Fibroblast of skin of right biceps (primary cell): ENCODE measurements at places on chromosomes 4 and X.
A peak's percentile ranks its signal among the peaks of the same experiment; 100 is the strongest.

DNA sequence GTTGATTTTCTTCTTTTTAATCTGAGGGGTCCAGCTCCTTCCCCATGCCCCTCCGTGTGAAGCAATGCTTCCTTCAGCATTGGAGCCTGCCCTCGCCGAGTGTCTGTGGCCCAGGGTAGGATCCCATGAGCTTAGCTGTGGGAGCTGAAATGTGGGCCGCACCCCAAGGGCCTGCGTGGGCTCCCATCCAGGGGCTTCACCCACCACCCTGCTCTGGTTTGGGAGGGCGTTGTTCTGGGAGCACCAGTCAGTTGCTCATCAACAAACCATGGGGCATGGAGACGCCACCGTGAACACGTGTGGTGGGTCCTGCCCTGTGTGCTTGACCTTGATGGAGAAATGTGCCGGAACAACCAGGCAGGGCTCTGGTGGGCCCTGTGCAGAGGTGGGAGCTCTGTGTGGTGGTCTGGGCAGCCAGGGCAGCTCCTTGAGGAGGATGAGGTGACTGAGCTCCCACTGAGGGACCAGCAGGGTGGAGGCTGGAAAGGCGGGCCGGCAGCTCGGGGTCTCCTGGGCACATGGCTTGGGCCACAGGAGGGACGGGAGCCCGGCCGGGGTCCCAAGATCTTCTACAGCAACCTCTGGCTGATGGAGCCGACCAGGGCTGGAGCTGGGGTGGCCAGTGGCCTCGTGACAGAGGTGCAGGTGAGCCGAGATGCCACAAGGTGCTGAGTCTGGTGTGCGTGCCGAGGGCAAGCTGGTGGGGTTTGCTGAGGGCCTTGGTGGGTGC is 39.6 kb upstream of the NKX1-1 start:
- no peak for DNase-seq

GRCh38 chr4:128811571-128812441 is 2.3 kb downstream of the JADE1 start:
- peak; percentile 96 for DNase-seq

- DNase-seq, result no peak
Observed at GRCh38 chr4:90798948-90799347, 671.8 kb downstream of the CCSER1 start.

DNA sequence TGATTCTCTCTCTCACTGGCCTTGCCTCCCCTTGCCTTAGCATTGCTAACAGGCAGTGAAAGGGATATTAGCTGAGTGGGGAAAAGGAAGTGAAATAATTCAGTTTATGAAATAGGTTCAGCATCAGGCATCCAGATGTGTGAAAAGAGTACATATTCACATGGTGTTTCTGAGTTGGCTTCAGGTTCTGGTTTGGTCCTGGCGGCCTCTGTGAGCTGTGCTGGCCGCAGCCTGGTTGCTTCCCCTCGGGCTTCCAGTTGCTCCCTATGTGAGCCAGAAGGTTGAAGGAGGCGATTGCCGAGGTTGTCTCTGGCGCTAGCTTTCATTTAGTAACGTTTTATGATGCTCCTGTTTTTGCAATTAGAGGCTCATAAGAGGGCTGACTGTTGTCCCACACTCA is 99.1 kb upstream of the TLR2 start:
- no peak for DNase-seq

- DNase-seq, result no peak
Observed at GRCh38 chrX:141467442-141467841, 117.1 kb downstream of the SPANXA1 start.

DNA sequence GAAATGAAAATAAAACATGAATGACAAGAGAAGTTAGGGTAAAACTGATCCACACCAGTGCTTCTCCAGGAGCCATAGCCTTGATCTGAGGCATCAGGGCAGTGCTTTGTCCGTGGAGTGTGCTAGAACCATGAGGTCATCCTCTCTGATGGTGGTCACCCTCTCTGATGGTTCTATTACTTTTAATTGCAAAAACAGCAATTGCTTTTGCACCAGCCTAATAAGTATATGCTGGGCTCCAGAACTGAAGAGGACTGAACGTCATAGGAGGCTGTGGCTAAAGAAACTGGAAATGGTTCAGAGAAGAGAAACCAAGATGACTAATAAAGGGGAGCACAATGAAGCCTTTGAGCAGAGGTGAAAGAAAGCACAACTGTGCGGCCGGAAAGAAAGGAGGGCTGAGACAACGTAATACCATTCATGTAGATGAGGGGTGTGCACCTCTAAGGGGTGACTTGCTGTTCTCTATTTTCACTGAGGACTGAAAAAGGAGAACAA is 17.0 kb upstream of the TMEM154 start:
- DNase-seq, result no peak
